Eye (tissue), 1 donor: ENCODE measurements at places on chromosomes 7 and 10.

DNA sequence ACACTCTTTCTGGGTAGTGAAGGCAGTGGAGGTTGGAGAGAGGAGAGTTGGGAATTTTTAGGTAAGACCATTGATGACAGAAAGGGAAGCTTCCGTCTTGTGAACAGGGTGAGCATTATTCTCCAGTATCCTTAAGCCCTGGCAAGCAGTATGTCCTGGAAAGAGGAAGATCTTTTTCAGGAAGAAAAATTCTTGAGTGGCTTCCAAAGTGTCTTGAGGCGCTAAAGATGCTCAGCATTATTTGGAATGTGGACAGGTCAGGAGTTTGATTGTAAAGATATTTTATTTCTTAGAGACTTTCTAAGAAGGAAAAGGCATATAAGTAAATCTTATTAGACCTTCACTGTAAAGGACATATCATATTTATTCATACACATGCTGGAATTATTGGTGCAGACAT, 54.3 kb downstream of the ABCC2 start:
- no peak for DNase-seq

- DNase-seq = peak; percentile 53
Measured at GRCh38 chr10:116632596-116633215, 12.0 kb downstream of the PNLIPRP2 start.

DNA sequence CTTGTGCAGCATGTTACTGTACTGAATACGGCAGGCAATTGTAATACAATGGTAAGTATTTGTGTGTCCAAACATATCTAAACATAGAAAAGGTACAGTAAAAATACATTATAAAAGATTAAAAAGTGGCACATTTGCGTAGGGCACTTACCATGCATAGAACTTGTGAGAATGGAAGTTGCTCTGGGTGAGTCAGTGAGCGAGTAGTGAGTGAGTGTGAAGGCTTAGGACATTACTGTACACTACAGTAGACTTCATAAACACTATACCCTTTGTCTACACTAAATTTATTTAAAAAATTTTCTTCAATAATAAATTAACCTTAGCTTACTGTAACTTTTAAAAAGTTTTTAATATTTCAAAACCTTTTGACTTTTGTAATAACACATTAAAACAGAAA, 37.5 kb downstream of the BPGM start:
- DNase-seq = no peak

DNA sequence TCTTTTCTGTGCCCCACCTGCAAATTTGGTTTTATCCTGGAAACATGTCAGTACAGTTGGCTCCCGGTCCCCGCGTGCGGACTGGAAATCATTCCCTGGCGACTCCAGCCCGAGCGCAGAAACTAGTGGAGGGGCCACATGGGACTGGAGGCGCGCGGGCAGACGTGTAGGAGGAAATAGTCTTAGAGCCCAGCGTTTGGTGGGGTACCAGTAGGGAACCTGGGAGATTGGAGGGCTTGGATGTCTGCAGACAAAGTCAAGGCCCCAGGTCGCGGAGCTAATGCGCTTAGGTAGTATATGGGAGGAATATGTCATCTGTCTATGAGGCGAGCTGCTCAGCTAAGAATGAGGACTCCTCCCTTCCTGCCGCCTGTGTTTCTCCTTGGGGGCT, 1.3 kb downstream of the GALNT17 start:
- DNase-seq = no peak

- peak; percentile 63 for DNase-seq
Measured at GRCh38 chr7:12685550-12685949, 1.9 kb upstream of the ARL4A start.

GRCh38 chr10:93867525-93867924, 26.3 kb upstream of the SLC35G1 start:
- DNase-seq = no peak

- no peak for DNase-seq
Measured at GRCh38 chr7:140144821-140145220, 32.0 kb downstream of the KDM7A start.
